ENCODE measurements at places on chromosomes 5 and 9.

GRCh38 chr5:62937661-62938558, 359.3 kb downstream of the LRRC70 start:
- no peak for DNase-seq

GRCh38 chr5:119319401-119319800, 36.4 kb upstream of the TNFAIP8 start:
- no peak for DNase-seq

GRCh38 chr5:125525356-125525755, 778.9 kb upstream of the ZNF608 start:
- no peak for DNase-seq

DNA sequence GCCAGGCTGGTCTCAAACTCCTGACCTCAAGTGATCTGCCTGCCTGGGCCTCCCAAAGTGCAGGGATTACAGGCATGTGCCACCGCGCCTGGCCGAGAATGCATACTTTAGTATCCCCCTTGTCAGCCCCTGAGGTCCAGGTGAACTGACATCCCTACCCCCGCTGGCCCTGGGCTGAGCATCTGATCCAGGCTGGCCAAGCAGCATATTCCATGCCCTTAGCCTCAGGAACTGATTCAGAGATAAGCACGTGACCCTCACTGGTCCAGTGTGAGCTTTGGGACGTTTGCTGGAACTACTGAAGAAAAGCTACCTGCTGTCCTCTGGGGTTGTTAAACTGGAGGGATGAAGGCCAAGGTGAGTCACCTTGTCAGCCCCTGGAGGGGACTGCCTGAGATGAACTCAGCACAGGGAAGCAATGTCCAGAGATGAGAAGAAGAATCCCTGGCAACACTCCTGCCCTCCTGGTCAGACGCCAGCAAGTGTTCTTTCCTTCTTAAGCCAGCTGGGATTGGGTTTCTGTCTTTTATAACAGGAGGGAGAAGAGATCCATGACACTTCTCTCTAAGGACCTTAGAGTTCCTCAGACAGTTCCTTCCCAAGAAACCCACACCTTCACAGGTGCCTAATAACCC, 59.1 kb upstream of the FBXW11 start:
- no peak for DNase-seq

GRCh38 chr5:65142511-65143011, 339.2 kb downstream of the ADAMTS6 start:
- no peak for DNase-seq

GRCh38 chr9:35844628-35845270, 15.7 kb downstream of the TMEM8B start:
- DNase-seq = no peak

- no peak for DNase-seq
Observed at GRCh38 chr9:69190863-69191181, 16.7 kb downstream of the TJP2 start.

DNA sequence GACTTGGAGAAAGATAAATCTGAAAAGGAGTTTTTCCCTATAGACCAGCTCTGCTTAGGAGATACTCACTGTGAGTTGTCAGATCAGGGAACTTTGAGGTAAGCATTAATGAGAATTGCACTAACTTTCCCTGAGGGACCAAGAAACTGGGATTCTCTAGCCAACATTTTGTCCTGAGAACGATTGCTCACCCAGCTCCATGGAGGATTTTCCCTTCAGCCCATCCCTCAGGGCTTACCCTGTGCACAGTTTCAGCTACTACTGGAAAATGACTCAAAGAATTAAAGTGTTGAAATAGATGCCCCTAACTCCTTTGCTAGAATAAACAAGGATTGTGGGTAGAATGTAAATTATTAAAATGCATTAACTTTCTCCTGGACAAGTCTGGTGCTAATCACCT, 237.2 kb upstream of the IL12B start:
- DNase-seq = no peak

GRCh38 chr5:65366655-65367054, 115.1 kb downstream of the ADAMTS6 start:
- DNase-seq = no peak

DNA sequence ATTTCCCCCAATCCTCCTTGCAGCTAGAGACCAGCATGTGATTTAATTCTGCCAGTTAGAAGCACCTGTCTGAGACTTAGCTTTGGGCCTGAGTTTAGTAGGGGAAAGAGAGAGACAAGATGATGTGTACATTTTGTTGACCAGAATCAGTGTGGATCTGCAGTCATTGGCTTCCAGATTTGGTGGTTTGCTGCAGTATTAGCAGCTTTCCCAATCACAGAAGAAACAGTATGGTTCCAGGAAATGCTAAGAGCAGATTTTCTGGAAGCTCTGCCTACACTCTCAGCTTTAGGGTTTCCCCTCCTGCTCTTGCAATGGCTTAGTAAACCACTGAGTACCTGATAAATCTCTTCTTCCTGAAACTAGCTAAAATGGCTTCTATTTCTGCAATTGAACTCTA, 48.8 kb upstream of the FREM1 start:
- DNase-seq = no peak

- no peak for DNase-seq
Observed at GRCh38 chr5:163172540-163173338, 264.7 kb upstream of the CCNG1 start.

GRCh38 chr5:80109646-80110478, 74.7 kb downstream of the THBS4 start:
- no peak for DNase-seq

DNA sequence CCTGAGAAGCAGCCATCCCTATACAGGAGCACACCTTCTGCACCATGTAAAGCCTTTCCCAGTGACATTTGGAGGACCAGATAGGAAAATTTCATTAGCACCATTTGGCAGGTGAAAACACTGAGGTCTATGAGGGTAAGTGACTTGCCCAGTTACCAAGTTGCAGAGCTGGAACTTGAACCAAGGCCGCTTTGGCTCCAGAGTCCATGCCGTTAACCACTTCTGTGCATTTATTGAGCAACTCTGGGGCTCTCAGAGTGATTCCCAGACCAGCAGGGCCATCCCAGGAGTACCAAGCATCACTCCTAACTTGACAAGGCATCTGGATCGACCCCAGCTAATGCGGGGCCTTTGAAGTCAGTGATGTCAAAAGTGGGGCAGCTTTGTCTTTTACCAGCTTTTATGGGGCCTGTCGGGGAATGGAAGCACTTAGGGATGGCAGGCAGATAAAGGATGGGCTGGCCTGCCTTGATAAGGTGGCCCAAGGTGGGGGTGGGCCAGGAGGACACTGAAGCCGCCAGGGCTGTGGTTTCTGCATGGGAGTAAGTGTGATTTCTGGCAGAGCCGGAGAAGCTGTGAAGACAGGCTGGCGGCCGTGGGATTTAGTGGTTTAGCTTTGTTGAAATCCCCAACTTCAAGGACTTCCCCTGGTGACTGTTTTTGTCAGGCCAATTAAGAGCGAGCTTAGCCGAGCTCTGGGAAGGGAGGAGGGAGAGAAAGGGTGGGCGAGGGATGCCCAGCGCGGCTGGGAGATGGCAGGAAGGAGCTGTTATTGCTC, 127.3 kb downstream of the MACROH2A1 start:
- no peak for DNase-seq

GRCh38 chr5:148846930-148847329, 20.5 kb downstream of the ADRB2 start:
- no peak for DNase-seq

- DNase-seq = peak; percentile 37
Observed at GRCh38 chr5:158812408-158812807, 287.3 kb downstream of the EBF1 start.

- DNase-seq = no peak
Observed at GRCh38 chr9:97763874-97764273, 66.7 kb upstream of the XPA start.

- DNase-seq = no peak
Observed at GRCh38 chr5:126516133-126516532, 78.9 kb downstream of the ALDH7A1 start.

GRCh38 chr9:69020301-69021145, 6.6 kb upstream of the PRKACG start:
- DNase-seq = no peak

DNA sequence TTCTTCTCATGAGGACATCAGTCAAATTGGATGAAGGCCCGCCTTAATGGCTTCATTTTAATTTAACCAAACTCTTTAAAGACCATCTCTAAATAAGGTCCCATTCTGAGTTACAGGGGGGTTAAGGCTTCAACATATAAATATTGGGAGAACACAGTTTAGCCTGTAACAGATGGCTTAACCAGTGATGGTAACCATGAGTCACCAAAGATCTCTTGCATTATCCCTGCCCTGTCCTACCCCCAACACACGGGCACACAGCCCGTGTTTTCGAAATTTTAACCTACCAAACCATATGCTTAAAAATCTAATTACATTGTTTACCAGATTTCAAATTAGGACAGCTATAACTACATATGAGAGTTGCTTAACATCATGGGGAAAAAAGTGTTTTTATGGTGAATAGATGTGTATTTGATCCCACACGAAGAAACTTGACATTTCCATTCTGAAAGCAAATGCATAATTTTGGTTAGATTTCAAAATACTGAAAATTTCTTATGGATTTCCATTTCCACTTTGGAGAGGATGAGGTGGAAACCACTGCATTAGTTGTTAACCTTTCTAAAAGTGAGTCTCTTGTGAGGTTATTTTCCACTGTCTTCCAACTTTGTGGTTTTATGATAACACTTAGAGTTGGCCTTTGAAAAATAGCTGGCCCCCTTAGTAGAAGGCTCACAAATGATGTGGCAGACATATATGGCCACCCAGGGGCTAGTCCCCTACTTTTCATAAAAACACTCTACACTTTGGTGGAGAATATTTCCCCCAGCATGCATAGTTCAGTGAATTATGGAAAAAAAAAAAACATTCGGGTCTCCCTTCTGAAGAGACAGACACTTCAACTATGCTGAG, 849.3 kb downstream of the TLE1 start:
- no peak for DNase-seq

GRCh38 chr5:82290908-82291307, 12.8 kb upstream of the RPS23 start:
- no peak for DNase-seq

DNA sequence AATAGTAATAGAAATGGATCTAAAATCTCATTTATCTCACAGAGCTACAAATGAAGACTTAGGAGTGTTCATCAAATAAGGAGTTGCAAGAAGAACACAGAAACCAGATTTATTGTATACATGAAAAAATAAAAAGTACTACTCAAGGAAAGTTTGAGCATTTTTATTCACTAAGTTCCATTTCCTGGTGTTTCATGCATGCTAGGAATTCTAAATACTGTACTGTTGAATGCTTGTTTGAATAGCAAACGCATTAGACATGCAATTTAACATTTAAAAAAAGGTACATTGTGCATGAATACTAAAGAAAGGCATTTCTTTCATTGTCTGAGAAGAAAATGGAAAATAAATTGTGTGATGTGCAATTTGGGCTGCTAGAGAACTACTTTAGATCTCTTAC, 52.1 kb downstream of the C6 start:
- DNase-seq = no peak

GRCh38 chr9:98391406-98391805, 136.0 kb upstream of the TBC1D2 start:
- no peak for DNase-seq

- DNase-seq = no peak
Observed at GRCh38 chr5:6631441-6631840, 1.4 kb downstream of the NSUN2 start.

DNA sequence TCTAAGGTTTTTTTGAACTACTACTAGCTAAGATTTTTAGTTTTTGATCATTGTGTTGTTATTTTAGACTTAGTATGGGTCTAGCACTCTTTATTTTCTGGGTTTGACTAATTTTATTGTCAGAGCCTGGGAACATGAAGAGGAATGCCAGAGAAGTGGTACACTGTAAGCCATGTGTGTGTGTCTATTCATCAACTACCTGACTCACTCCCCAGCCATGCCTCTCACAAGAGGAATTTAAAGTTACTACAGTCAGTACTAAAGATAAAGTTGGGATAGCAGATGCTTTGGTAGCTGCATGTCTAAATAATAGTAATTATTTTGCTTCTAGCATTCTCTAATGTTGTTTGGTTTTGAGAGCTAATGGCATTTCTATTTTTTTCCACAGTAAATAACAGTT, 264.8 kb downstream of the CSNK1G3 start:
- DNase-seq = no peak

- DNase-seq = no peak
Observed at GRCh38 chr5:79070350-79070667, 742 bp downstream of the BHMT2 start.

- DNase-seq = no peak
Observed at GRCh38 chr5:95181644-95182043, 103.2 kb downstream of the MCTP1 start.

DNA sequence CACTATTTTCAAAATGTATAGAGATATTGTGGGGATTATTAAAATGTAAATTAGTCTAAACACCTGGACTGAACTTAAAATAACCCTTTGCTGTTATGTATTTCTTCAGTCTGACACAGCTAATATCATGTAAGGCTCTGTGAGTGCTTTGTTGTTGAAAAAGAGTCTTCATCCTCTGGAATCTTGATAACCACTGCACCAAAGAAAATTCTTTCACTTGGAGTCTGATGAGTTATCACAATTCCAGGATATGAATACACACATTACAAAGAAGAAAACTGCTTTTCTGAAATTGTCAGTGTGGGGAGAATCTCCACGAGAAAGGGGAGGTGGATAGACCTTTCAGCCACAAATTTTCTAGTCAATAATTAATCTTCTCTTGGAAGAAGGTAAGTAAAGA, 42.3 kb upstream of the TARS1 start:
- no peak for DNase-seq

DNA sequence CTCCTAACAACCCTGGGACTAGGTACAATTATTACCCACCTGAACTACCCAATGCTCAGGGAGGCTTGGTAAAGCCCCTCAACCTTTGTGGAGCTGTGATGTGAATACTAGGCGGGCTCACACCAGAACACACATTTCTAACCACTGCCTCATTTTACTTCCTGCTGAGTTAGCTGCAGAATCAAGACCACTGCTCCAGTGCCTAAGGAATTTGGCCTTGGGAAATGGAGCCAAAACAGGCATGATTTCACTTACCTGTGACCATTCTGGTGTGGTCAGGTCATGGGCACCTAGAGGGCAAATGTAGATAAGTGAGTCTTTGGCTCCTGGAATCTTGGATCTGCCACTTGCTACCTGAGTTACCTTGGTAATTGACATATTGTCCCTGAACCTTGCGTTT, 5.2 kb downstream of the WWC1 start:
- no peak for DNase-seq

- DNase-seq = no peak
Observed at GRCh38 chr5:113675166-113675565, 161.7 kb downstream of the YTHDC2 start.

DNA sequence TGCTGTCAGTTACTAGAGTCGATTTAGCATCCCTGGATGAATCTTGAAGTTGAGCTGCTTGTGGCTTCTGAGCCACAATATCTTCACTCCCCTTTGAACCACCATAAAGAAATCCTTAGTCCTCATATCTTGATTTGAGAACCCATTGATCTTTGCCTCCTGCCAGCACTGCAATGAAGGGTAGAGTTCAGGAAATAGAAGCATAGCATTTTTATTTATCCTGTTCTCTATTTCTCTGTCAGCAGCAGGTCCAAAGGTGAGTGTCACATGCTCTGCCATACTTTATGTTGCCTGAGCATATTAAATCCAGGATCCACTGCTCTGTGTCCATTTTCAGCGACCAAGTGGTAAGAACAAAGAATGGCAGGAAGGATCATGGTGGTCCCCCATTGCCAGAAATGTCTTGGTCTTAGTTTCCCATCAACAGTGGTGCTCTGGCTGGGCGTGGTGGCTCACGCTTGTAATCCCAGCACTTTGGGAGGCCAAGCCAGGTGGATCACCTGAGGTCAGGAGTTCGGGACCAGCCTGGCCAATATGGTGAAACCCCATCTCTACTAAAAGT, 80.2 kb upstream of the PANK3 start:
- DNase-seq = no peak

GRCh38 chr9:76136986-76137385, 246.5 kb downstream of the PCSK5 start:
- no peak for DNase-seq

GRCh38 chr5:142156839-142157463, 48.4 kb downstream of the NDFIP1 start:
- DNase-seq = no peak
